Smooth muscle cell of trachea (primary cell): ENCODE measurements at places on chromosomes 1 and 21. TPM values are rescaled to one million over a fixed set of nuclear protein-coding genes. Genes with fewer than 3 reads are reported as not detected.

The SPRR5 gene
- total RNA-seq: not detected in 2 replicates

The CTBS gene
- 13.2 and 19.6 TPM in 2 replicates for total RNA-seq

The CAMK1G gene
- 0.50 and 2.2 TPM in 2 replicates for total RNA-seq

The PLEKHA6 gene
- total RNA-seq: 2.3 and 7.4 TPM in 2 replicates

The NOC2L gene
- 80.4 and 83.7 TPM in 2 replicates for total RNA-seq

The PBX1 gene
- 60.7 and 68.4 TPM in 2 replicates for total RNA-seq

The MTARC2 gene
- total RNA-seq: 6.1 and 14.2 TPM in 2 replicates

The ITSN1 gene
- 35.3 and 44.0 TPM in 2 replicates for total RNA-seq

The SAMD13 gene
- 1.2 and 3.1 TPM in 2 replicates for total RNA-seq

The NCAM2 gene
- total RNA-seq: 9.3 and 14.8 TPM in 2 replicates

The KIF26B gene
- 0.87 and 3.3 TPM in 2 replicates for total RNA-seq

The ARHGAP30 gene
- total RNA-seq: not detected in 2 replicates

The VAV3 gene
- under 0.01 and 0.17 TPM in 2 replicates for total RNA-seq

The DNAJC6 gene
- total RNA-seq: 0.44 and 0.83 TPM in 2 replicates

The LCE1E gene
- not detected in 2 replicates for total RNA-seq

The GBP6 gene
- total RNA-seq: under 0.01 and 0.15 TPM in 2 replicates

The LCE7A gene
- total RNA-seq: not detected in 2 replicates
